ENCODE measurements at places on chromosomes 12 and 14.

DNA sequence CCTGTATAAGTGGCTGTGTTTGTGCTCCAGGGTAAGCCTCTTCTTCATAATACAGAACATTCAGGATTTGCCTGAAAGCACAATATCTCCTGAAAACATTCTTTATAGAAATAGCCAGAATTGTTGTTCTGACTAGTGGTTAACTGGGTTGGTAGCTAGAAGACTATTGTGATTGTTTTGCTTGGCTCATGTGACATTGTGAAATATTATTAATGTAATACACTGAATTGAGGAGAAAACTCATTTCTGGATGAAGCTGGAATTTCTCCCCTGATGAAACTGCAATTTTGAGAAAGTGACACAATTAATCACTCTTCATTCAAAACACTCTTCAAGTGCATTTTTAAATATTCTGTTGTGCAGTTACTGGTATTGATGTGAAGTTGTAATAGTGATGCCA, 172.3 kb upstream of the PTPRQ start:
- DNase-seq, result no peak

- DNase-seq, result no peak
Measured at GRCh38 chr14:55706365-55706684, 126.3 kb downstream of the KTN1 start.

- DNase-seq, result no peak
Measured at GRCh38 chr12:127531542-127531941, 735.4 kb upstream of the TMEM132C start.

- no peak for DNase-seq
Measured at GRCh38 chr12:58871556-58871955, 48.7 kb downstream of the LRIG3 start.

GRCh38 chr12:42119085-42119633, 25.5 kb downstream of the GXYLT1 start:
- peak; percentile 74 for DNase-seq

GRCh38 chr14:52153939-52154338, 85.1 kb upstream of the NID2 start:
- no peak for DNase-seq

- no peak for DNase-seq
Measured at GRCh38 chr14:27096091-27096490, 498.3 kb upstream of the NOVA1 start.

DNA sequence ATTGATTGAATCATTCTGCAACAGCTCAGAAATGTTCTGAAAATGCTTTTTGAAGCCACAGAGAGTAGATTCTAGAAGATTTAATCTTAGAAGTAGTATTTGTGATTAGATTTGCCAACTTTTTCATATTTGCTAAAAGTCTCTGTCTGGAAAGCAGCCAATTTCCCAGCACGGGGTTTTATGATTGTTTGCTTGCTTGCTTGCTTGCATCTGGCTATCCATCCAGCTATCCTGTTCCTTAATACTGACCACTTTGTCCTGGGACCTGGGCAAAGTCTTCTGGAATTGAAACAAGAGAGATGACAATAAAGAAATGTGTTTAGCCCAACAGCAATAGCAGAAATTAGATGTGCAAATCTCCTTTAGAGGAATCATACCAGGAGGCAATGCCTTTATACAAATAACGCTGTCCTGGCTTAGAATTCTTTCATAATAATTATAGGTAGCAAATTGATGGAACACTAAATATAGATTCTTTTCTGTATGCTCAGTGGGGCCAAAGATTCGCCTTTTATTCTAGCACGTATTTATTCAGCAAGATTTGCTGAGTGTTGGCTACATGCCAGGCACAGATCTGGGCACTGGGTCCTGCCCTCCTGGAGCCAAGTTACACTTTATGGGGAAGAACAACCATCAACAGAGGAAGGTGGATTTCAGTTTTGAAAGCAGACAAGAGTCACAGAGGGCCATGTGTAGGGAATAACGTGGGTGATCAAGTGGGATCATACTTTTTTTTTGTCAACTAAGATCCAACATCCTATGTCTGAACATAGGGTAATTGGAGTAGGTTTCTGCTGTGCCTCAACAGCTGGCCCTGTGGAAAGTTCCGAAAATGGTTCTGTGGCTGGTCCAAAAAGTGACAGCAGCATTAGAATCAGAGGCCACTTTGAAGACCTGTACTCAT, 25.3 kb downstream of the MYBPC1 start:
- no peak for DNase-seq

- no peak for DNase-seq
Measured at GRCh38 chr12:96172981-96173380, 21.2 kb upstream of the ELK3 start.

GRCh38 chr14:73198253-73198652, 39.1 kb upstream of the PAPLN start:
- DNase-seq, result no peak
